ENCODE measurements at places on chromosomes 1 and 21.

- DNase-seq = no peak
These were observed 1061.4 kb downstream of the MRPL39 start for GRCh38 chr21:24545807-24546361.

DNA sequence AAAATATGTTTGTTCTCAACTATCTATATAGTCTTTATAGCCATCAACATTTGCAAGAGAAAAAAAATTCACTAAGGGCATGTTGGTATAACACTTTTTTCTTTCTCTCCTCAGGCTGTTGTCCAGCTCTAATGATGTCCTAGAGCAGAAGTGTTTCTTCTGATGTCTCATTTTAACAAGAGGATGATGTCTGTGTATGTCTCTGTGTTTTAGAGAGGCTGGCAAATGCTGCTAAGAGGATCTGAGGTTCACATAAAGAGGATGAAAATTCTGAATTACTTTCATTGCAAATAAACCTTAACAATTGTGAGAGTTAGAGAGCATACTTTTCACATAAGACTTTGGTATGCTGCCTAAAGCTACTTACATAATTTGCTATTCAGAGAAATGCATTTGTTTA, 2.6 kb upstream of the BRINP3 start:
- no peak for DNase-seq

DNA sequence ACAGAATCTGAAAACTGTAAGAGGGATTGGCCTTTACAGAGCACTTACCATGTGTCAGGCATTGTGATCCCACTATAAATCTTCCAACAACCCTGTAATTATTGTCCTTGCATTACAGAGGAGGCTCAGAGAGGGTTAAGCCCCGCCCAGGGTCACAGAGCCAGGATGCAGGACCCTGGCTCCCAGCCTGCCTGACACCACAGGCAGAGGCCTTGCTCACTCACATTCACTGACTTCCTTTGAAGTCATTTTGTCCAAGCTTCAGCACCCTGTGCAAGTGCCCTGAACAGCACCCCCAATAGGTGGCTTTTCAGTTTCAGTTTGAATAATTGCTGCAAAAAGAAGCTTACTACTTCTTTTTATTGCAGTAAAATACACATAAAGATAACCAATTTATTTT, 256.8 kb upstream of the NFIA start:
- no peak for DNase-seq

- no peak for DNase-seq
These were observed 113.5 kb downstream of the GABPA start for GRCh38 chr21:25848309-25848708.

GRCh38 chr1:196070940-196071339, 537.3 kb downstream of the KCNT2 start:
- DNase-seq = no peak

GRCh38 chr1:28803051-28803450, 8.9 kb upstream of the OPRD1 start:
- DNase-seq = no peak

GRCh38 chr1:145980457-145980994, 15.9 kb downstream of the TXNIP start:
- no peak for DNase-seq

GRCh38 chr1:12402159-12402673, 172.4 kb downstream of the VPS13D start:
- DNase-seq = no peak

DNA sequence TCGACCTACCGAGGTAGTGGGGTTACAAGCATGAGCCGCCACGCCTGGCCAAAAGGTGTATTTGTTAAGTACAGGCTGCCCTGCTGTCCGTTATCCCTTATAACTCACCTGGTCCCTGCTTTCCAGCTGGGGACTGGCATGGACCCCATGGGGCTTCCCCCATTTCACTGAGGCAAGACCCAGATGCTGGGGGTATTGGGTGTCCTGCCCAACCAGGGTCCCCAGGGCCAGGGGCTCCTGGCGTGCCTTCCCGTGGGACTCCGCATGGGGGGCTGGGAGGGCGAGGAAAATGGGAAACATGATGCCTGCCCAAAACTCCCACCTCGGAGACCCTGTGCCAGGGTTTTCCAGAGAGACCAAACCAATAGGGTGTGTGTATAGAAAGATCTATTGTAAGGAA, 64.4 kb downstream of the FAAP20 start:
- DNase-seq = no peak

- DNase-seq = no peak
These were observed 19.8 kb upstream of the DMBX1 start for GRCh38 chr1:46469881-46470280.

GRCh38 chr1:17193222-17194132, 11.5 kb upstream of the PADI1 start:
- no peak for DNase-seq

GRCh38 chr1:26127235-26128163, 15.9 kb downstream of the PDIK1L start:
- DNase-seq = no peak

GRCh38 chr21:42465008-42465802, 30.8 kb downstream of the RSPH1 start:
- DNase-seq = no peak

DNA sequence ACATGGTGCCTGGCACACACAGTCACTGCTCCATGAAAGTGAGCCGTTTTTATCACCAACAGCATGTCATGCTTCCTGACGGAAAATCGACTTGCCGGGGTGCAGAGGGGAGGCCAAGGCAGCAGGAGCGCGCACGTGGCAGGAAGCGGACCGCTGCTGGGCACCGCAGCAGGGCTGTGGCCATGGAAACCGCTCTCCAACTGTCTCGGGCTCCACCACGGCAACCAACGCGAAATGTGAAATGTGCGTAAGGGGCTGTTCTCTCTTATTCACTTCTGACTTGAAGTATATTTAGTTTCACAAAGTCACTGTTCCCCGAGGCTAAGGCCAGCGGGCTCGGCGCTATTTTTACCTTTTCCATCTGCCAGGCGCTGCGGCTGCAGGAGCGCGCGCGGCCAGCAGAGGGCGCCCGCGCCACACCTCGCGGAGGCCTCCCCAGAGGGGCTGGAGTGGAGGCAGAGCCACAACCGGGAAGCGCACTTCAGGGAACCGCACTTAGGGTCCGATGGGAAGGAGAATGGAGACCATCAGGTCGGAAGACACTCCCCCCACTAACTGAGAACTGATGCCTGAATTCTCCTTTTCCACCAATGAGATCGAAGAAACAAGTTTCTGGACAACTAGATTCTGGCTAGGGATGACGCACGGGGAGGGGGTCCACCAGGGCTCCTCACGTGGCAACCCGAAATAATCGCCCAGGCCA, 19.7 kb downstream of the RCC2 start:
- peak; percentile 31 for DNase-seq

GRCh38 chr1:37059346-37059745, 25.0 kb upstream of the GRIK3 start:
- no peak for DNase-seq

DNA sequence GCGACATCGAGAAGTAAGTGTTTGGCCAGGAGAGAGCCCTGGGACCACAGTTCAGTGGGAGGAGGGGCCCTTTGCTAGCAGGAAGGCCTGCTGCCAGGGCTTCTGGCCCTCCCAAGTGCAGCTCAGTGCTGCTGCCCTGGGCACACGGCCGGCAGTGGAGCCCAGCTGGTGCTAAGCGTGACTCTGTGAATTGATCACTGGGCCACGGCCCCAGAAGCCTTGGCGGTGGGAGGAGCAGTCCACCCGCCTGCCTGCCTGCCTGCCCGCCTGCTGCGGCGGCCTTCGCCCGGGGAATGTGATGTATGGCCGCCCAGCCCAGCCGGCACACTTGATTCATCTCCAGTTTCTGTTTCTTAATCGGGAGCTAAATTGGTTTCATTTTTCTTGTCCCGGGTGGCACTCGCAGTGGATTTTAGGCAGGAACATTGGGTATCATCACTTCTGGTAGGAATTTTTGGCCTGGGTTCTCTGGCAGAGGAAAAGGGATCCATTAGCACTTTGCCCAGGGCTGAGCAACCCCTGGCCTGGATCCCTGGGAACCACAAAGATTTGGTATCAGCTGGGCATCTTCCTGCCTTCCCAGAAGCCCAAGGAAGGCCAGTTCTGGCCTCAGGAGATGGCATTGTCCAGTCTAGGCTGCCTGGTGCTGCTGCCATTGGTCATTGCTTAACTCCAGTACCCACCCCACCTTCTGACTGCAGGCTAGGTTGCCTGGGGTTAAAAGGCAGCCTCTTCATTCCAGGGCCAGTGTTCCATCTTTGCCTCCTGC, 28.6 kb downstream of the TMEM53 start:
- DNase-seq = no peak

DNA sequence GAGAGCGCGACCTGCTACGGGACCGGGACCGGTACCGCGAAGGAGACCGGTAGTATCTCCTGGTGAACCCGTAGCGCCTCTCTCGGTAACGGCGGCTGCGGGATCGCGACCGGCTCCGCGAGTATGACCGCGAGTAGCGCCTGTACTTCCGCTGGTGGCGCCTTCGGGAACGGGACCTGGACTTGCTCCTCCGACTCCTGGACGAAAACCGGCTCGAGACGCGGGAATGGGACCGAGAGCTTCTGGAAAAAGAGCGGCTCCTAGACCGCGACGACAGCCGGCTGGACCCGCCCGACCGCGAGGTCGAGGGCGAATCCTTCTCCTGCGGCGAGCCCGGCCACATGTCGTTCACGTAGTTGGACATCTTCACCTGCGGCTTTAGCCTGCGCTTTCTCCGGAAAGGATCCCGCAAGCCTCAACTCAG, 642 bp downstream of the RSRP1 start:
- DNase-seq = no peak

DNA sequence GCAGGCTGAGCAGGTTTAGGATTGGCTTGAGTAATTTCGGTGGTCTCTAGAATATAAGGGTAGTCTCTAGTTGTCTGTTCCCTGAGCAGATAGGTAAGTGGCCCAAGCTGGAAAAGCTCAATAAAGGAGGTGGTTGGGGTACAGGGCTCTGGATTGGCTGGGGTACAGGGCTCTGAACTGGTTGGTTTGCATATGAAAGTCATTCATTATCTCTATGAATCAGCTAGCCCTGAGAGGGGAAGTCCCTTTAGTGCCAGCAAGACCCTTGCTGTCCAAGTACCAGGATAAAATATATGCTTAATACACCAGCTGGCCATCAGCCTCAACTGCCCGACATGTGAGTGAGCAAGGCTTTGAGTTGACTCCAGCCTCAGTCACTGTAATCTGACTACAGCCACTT, 93.0 kb downstream of the ZBTB18 start:
- DNase-seq = no peak

DNA sequence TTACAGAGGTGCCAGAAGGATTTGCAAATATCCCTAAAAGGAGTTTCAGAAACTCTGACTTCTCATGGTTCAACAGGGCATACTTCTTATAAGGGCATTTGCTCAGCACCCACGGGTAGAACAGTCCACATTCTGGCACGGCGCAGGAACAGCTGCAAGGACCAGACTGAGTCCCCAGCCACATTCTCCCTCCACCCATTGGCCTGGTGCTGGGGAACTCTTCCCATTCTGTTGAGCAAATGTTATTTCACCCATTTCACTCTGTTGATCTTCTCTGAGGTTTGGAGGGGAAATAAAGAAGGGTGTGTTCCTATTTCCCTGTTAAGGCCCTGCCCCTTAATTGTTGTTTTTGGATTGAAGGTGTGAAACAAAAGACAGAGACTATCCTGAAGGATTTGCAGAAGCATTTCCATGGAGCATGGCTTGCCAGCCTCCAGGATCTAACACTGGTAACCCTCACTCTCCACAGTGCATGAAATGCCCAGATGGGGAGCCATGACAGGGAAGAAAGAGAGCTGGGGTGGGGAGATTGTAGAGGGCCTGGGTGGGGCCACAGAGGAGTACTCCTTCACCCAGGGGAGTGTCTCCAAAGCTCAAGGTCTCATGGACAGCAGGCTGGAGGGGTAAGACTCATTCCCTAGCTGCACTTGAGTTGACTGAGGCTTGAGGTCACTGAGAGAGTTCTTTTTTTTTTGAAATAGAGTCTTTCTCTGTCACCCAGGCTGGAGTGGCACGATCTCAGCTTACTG, 35.0 kb downstream of the INAVA start:
- DNase-seq = no peak

DNA sequence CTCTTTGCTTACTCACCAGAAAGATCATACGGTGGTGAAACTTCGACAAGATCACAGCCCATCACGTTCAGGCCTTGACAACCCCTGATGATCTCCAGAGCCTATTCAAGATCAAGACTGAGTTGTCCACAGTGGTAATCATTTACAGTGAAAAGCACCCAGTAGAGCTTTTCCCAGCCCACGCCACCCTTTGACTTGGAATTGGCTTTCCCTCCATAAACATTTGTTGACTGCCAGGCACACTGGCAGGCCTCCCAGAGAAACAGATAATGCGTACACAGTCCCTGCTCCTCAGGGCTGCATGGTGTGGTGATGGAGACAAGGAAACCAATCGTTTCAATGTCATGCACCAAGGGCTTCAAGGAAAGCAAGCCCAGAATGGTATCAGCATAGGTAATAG, 10.1 kb downstream of the AGMAT start:
- no peak for DNase-seq

DNA sequence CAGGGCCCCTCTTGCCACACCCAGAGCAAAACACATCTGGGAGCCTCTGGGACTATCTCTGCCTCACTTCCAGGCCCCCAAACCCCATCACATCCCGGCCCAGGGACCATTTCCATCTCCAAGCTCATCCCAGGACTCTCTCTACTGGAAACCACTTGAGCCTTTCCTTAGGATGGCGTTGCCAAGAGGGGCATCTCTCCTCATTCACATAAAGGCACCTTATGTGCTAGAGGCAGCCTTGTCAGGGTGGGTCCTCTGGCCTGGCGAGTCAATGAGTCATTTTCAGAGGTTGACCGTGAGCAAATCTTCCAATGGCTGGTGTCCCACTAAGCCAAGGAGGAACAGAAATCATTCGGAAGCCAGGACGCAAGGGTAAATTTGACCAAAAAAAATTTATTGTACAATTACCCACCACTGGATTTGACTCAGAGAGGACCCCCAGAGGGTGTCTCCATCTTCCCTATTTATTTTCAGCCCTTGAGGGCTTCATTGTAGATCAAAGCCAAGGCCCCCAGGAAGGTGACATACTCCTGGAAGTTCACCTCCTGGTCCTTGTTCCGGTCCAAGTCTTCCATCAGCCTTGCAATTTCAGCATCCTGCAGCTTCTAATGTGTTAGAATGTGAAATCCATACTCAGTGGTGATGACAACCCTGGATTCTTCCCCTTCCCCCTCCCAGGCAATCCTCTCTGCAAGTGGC, 1.4 kb downstream of the S100A6 start:
- DNase-seq = no peak

- no peak for DNase-seq
These were observed 4.0 kb downstream of the RGS16 start for GRCh38 chr1:182600036-182600713.

- no peak for DNase-seq
These were observed 39.5 kb upstream of the UBE2U start for GRCh38 chr1:64163970-64164369.

DNA sequence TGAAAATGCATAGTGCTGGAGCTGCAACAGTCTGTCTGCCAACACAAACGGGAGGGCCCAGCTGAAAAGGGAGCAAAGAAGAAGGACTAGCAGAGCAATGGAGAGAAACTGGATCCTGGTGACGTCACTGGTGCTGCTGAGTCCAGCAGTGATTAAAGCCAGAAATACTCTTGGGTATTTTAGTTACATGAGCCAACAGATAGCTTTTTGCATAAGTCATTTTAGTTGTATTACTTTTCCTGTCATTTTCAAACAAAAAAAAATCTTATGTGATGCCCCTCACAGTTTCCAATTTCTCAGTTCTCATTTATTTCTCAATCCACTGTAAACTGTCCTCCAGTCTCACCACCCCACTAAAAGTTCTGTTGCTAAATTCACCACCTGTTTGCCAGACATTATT, 38.7 kb upstream of the NEK7 start:
- DNase-seq = no peak
